ENCODE measurements at places on chromosomes 11 and 22. TPM values are rescaled to one million over a fixed set of nuclear protein-coding genes. Genes with fewer than 3 reads are reported as not detected.

The IGSF9B gene
- total RNA-seq = 13.1 TPM

The ART1 gene
- total RNA-seq = not detected

GRCh38 chr11:2205981-2206690 is 34.5 kb upstream of the TH start:
- H3K4me3 ChIP-seq = no peak overlapping the region
- H3K4me1 ChIP-seq = no peaks in the 10 kb centered on the region
- no peaks in the 10 kb centered on the region for H3K27me3 ChIP-seq
- H3K27ac ChIP-seq = no peak overlapping the region
- no peak for DNase-seq
- no peaks in the 10 kb centered on the region for H3K36me3 ChIP-seq

- no peak overlapping the region for H3K4me3 ChIP-seq
- no peaks in the 10 kb centered on the region for H3K27me3 ChIP-seq
- H3K27ac ChIP-seq = no peak overlapping the region
- peaks cover 4% of the 10 kb centered on the region for H3K4me1 ChIP-seq
Observed at GRCh38 chr11:80722629-80723028, 1281.8 kb upstream of the TENM4 start.

DNA sequence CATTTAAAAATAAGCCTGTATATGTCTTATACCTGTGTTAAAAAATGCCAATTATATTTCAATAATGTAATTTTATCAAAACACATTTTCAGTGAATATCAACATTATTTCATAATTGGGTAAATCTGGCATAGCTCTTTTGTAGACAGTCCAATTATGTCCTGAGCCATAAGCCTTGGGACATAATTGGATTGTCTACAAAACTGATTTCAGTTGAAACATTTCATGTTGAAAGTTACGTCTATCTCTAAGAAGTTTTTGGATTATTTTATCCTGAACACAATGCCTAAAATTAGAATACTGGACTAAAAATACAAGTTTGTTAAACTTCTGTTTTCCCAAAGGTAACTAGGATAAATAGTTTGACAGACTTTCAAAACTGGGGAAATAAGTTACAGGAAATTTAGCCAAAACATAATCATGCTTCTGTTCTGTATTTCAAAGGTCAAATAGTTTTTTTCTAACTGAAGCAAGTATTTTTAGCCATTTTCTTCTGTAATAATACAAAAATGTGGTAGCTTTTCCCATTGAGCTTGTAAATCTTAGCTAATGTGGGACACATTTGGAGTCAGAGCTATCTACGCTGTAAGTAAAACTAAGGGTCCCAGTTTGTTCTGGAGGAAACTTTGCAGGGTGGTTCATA is 100.7 kb upstream of the BIRC3 start:
- DNase-seq = no peak
- no peaks in the 10 kb centered on the region for H3K27me3 ChIP-seq
- no peak overlapping the region for H3K4me3 ChIP-seq
- peaks cover 25% of the 10 kb centered on the region for H3K36me3 ChIP-seq
- H3K4me1 ChIP-seq = peaks cover 16% of the 10 kb centered on the region
- no peak overlapping the region for H3K27ac ChIP-seq

DNA sequence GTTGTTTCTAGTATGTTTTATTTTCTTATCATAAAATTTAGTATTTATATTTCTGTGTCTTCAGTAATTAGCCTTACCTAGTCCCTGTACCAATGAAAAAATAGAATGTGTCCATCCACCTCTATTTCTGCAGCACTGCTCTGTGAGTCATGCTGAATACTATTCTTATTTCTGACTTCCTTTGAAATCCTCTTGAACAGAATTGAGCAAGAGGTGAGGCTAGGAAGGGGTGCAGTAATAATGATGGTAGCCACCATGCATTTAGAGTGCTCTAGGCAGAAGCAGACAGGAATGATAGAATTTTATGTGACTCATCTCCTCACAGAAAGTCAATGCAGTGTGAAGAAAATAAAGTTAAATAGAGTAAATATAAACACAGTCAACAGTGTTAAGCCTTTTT is 60.0 kb downstream of the OR10A6 start:
- no peaks in the 10 kb centered on the region for H3K27me3 ChIP-seq
- no peaks in the 10 kb centered on the region for H3K36me3 ChIP-seq
- no peaks in the 10 kb centered on the region for H3K4me1 ChIP-seq

GRCh38 chr22:43572710-43573109 is 160.9 kb downstream of the MPPED1 start:
- H3K27me3 ChIP-seq = no peaks in the 10 kb centered on the region
- H3K4me1 ChIP-seq = no peaks in the 10 kb centered on the region
- H3K36me3 ChIP-seq = no peaks in the 10 kb centered on the region
- no peak overlapping the region for H3K27ac ChIP-seq
- H3K4me3 ChIP-seq = no peak overlapping the region

The MADD gene
- 22.9 TPM for total RNA-seq
